ENCODE measurements at places on chromosomes 5 and 9. TPM values are rescaled to one million over a fixed set of nuclear protein-coding genes. Genes with fewer than 3 reads are reported as not detected.

Gene AP3B1
- total RNA-seq: 50.0 TPM

Gene EIF4E1B
- 0.63 TPM for total RNA-seq

Gene ASPN
- total RNA-seq: not detected

Gene SLC27A4
- 20.5 TPM for total RNA-seq

Gene C7
- total RNA-seq: not detected

Gene FAM169A
- 83.1 TPM for total RNA-seq

Gene TNPO1
- 211 TPM for total RNA-seq

Gene HTR4
- total RNA-seq: not detected

Gene FBP2
- not detected for total RNA-seq

DNA sequence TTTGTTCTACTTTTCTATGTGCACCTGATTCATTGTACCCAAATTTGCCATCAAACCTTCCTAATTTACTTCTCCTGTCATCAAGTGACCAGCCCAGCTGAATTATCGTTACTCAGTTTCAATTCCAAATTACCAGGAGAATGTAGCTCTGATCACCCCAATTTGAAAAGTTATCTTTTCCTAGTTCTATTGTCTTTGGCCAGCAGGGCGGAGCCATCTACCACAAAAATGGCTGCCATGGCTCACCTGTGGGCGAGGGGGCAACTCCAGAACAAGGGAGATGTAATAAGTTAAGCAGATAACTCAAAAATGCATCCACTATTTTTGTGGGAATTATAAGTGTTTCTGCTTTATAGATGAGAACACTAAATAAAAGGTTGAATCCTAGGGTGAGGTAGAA is 133.8 kb upstream of the MOCS2 start:
- DNase-seq: no peak

GRCh38 chr9:5553211-5553610 is 42.9 kb downstream of the PDCD1LG2 start:
- no peak for DNase-seq

GRCh38 chr5:112036206-112036605 is 279.2 kb upstream of the NREP start:
- no peak for DNase-seq

DNA sequence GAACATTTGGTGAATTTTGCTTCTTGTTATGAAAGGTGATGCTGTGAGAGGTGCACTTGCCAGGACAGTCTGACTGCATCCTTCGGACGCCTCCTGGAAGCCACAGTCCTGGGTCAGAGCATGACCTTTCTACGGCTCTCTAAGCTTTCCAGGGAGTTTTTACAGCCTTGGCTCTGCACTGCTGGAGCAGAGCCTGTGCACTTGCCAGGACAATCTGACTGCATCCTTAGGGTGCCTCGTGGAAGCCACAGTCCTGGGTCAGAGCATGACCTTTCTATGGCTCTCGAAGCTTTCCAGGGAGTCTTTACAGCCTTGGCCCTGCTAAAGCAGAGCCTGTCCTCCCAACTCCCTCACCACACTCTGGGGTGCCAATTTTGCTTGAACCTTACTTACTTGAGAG is 49.6 kb downstream of the CCDC180 start:
- no peak for DNase-seq

- no peak for DNase-seq
These were observed 69.5 kb upstream of the RAD23B start for GRCh38 chr9:107213561-107214028.

- DNase-seq: no peak
These were observed 190.0 kb downstream of the CDH12 start for GRCh38 chr5:22663134-22663533.

GRCh38 chr5:89827359-89827758 is 582.2 kb downstream of the CETN3 start:
- DNase-seq: no peak

GRCh38 chr9:128565578-128565977 is 13.2 kb downstream of the SPTAN1 start:
- no peak for DNase-seq

- no peak for DNase-seq
These were observed 69.7 kb upstream of the RANBP3L start for GRCh38 chr5:36371366-36371765.

DNA sequence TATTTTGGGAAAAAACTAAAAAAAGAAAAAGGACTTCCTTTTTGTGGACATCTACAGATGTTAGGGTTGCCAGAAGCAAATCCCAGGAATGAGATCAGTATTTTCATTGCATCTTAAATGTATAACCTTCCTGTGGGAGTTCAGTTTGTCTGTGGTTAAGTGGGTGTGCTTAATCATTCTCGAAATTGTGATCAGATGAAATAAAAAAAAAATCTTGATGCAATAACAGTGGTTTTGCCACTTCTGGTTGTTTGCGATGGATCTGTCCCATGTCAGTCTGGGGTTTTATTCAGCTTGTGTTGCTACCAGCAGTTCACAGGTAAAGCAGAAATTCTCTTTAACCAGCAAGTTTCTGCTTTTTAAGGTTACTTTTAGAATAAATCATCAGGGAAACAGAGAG is 179.0 kb downstream of the MAN2A1 start:
- DNase-seq: no peak

DNA sequence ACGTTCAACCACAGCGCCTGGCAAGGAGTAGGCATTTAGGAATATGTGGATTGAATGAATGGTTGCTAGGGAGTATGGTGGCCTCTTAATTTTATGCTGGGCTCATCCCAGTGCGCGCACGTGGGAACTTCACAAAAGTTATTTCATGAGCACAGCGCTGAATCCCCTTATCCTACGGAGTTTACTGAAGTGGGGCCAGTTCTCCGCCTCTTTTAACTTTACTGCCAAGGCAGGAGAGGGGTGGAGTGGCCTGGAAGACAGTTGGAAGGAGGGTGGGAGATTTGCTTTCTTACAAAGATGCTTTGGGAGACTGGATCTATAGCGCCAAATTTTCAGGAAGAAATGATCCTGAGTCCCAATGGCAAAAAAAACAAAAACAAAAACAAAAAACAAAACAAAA is 326.5 kb downstream of the SH3GL2 start:
- DNase-seq: no peak

DNA sequence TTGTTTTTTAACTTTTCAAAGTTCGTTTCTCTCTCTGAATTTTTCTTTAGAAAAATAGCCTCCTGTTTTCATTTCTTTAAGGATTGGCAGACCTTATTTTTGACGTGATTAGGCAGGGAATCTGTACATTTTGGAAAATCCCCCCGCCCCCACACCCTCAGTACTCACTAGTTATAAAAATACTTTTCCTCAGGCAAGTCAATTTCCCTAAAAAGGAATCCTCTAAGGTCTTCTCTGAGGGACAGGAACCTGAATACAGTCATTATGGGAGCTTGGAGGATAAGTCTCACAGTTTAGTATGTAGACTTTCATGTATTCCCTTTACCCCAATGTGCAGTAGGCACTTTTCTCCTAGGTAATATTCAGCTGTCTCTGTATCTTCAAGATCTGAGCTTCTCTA is 3.9 kb upstream of the FER start:
- no peak for DNase-seq

GRCh38 chr5:9198394-9198793 is 347.5 kb downstream of the SEMA5A start:
- DNase-seq: no peak

DNA sequence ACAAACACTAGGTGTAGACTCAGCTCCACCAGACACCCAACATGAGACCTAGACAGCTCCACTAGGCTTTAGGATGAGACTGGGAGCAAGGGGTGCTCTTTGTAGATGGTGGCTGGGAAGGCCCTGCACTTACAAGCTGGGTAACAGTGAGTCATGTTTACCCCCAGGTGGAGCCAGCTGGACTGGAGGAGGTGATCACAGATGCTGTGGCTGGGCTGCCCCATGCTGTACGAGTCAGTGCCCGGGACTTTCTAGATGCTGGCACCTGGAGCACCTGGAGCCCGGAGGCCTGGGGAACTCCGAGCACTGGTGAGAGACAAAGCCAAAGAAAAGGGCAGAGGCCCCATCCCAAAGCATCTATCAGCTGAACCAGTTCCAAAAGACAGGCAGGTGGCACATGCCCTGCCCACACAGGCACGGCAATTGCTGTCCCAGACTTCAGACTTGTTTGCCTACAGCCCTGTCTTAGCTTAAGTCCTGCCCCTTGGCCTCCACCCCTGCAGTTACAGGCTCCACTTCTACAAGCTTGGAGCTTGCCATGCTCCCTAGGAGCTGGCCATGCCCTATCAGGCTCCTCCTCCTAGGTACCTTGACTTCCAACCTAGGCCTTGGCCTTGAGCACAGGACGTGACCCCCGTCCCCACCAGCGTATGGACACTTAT is 2.7 kb downstream of the CCL27 start:
- DNase-seq: no peak

- DNase-seq: no peak
These were observed 1.4 kb upstream of the KDM3B start for GRCh38 chr5:138351056-138351455.

- no peak for DNase-seq
These were observed 23.2 kb downstream of the ANKH start for GRCh38 chr5:14848385-14848784.

GRCh38 chr9:82968816-82969215 is 94.1 kb downstream of the RASEF start:
- DNase-seq: no peak

GRCh38 chr5:102153003-102153759 is 142.9 kb downstream of the SLCO4C1 start:
- no peak for DNase-seq

- DNase-seq: no peak
These were observed 9.7 kb upstream of the ERBIN start for GRCh38 chr5:65916636-65917035.

DNA sequence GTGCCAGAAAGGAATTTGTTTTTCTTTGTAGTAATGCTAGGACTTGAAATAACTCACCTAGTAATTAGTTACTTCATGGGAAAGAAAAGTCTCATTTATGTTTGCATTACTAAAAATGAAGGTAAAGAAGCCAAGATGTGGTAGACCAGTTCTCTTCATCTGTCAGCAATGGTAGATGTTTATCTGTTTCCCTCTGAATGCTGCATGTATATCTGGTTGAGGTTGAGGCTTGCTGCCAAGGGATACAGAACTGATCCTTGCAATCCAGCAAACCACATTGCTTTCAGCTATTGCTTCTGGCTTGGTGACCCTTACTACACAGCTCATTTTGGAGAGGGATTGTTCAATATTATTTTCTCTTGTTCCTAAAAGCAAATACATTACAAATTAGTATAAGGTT is 73.6 kb downstream of the ZNF474 start:
- no peak for DNase-seq

DNA sequence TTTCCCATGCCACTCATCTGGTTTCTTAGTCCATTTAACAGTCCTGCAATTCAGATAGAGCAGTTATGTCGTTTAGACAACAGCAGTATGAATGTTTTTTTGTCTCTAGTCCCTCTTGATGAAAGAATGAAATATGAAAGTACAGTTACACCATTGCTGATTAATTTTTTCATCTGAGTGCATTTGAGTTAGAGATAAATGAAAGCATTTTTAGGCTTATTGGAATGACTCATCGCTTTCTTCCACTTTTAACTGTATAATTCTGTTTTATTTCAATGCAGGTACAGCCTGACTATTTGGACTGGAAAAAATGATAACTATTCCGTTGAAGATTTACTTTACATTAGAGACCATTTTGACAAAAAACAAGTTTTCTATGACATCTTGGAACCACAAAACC is 28.7 kb downstream of the ANKRD34B start:
- no peak for DNase-seq

DNA sequence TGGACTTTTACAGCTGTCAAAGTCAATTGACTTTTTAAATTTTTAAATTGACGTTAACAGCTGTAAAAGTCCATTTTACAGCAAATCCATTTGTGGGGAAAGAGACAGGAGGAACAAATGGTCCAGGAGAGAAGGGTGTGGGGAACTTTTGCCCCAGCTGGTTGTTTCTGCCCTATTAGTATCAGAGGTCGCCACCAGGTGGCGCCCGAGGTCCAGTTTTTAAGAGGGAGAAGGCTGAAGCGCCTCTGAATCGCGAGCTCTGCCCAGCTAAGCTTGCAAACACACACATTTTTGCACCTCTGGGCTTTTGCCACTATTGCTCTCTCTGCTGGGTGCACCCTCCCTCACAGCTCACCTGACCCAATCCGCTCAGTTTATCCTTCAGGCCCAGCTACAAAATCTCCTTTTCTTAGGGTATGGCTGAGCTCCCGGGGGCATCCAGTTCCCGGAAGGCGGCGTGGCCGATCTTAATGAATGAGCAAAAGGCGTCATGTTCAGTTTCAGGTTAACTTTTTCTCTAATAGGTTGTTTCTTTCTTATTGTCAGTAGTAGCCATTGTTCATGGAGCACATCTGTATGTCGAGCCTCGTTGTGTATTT is 6.3 kb upstream of the TTLL11 start:
- peak; percentile 47 for DNase-seq

- no peak for DNase-seq
These were observed 62.8 kb upstream of the SUB1 start for GRCh38 chr5:32522429-32523143.

DNA sequence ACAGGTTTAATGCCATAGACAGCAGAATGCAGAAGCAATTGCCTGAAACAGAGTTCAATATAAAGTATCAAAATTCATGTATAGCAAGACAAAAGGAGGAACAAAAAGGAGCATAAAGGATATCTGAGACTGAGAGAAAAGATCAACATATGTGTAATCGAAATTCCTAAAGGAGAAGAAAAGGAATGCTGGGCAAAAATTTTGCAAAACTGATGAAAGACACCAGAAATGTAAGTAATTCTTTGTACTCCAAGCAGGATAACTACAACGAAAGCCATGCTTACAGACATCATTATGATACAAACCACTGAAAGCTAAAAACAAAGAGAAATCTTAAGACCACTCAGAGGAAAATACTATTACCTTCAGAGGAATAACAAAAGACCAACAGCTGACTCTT is 72.8 kb upstream of the MTAP start:
- no peak for DNase-seq

- DNase-seq: peak; percentile 65
These were observed 782 bp downstream of the BICD2 start for GRCh38 chr9:92763721-92764380.

DNA sequence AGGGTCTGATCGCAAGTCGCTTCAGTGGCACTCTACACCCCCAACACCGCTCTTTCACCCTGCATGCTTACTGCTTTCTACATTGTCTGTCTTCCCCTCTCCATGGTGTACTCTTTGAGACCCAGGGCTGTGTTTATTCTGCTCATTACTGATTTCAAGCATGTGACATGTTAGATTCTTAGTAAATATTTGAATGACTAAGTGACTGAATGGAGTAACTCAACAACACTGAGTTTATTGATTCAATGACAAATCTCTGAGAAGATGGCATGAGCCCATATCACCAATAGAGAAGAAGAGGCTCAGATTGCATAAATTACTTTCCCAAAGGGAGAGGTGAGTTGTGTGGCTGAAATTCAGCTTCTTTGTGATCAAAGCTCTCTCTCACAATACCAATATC is 89.7 kb upstream of the OSMR start:
- no peak for DNase-seq

DNA sequence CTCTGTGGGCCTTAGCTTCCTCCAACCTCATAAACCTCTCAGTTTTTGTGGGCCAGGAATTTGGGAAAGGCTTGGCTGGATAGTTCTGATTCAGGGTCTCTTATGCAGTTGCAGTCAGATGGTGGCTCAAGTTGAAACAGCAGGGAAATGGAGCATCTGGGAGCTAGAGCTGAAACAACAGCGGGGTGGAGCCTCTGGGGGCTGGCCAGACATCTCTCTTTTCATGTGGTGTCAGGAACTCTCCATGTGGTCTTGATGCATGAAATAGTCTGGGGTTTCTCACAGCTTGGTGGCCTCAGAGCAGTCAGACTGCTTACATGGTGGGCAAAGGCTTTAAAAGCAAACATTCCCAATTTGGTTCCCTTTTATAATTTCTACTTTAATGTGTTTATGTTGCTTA is 13.5 kb downstream of the ZNF346 start:
- no peak for DNase-seq

All from H1 (cell line).